ENCODE measurements at places on chromosomes 7 and 10. TPM values are rescaled to one million over a fixed set of nuclear protein-coding genes. Genes with fewer than 3 reads are reported as not detected.
A peak's percentile ranks its signal among the peaks of the same experiment; 100 is the strongest.

- DNase-seq, result no peak
Measured at GRCh38 chr10:34826857-34827766, 12.0 kb upstream of the PARD3 start.

GJD4 gene
- total RNA-seq, result not detected

- DNase-seq, result no peak
Measured at GRCh38 chr7:72467237-72467636, 55.1 kb upstream of the CALN1 start.

NYAP1 gene
- total RNA-seq, result 1.2 TPM

DNA sequence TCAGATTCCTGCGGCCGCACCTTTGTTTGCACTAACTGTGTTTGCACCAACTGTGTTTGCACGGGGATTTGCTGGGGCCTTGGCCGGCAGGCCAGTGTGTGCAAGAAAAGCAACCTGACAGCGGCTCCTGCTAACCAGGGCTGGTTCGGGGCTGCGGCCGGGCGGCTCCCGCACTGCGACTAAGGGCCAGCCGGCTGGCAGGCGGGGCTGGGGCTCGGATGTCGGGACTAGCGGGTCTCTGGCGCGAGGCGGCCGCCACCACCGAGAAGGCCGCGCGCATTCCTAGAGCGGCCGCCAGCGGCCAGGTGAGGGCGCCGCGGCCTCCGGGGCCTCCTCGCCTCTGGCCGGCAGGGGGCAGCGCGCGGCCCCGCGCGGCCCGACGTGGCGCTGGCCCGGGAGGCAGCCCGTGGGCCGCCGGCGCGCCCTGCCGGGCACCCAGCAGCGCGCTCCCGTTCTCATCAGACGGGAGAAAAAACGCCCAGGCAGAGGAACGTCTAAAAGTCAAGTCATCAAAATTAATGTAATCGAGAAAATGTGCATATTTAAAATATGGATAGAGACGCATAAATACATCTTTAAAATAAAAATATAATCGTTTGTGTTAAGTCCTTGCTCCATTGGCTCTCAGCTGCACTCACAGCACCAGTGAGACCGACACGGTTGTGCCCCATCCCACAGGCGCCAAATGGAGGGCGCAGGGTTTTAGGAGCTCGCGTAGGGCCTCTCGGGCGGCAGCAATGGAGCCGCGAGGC is 38.5 kb downstream of the ZNF777 start:
- peak; percentile 65 for DNase-seq

C7orf25 gene
- total RNA-seq, result 6.6 TPM

- no peak for DNase-seq
Measured at GRCh38 chr7:102985176-102985783, 72.5 kb downstream of the LRRC17 start.

DNA sequence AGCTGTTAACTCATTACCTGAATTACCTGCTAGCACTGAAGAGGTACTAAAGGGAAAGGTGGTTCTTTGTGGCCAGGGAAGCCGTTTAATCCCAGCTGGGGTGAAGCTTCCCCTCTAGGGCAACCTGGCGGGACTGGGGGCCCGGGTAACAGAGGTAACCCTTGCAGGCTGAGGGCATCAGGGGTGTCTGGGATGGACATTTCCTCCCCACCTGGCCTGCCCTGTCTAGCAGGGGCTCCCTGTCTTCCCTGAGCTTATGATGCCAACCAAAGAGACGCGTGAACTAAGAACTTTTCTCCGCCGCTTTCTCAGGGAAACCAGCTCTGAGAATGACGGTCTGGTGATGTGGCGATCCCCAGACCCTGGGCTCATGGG is 52.8 kb downstream of the UNC5B start:
- DNase-seq, result no peak

- no peak for DNase-seq
Measured at GRCh38 chr7:79217468-79217867, 236.0 kb downstream of the MAGI2 start.

DNA sequence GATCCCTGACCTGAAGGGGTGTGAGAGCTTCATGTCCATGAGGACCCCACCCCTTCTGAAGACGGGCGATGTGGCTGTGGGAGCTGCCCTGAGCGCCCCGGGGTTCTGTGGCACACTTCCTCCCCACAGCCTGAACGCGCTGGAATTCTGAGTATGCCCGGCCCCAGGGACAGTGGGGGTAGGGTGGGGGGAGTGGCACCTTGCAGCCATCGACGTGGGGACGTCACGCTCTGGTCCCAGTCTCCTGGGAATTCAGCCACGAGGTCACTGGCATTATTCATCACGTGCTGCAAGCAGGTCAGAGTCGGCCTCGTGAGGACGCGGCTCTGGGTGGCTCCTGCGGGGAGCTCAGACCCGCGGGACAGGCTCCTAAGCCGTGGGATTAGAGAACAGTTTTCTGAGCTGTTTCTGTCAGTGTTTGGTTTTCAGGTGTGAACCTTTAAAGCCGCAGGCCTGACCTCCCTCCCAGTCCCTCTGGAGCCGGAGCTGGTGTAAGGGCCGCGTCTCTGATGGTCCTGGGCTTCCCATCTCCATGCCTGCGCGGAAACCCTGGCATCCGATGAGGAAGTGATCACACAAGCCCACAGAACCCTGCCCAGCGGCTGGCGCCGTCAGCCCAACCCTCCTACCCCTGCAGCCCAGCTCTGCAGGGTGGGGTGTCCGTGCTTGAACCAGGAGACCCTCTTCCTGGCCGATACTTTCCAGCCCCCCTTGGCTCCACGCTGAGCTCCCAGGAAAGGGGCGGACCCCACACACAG is 16.1 kb downstream of the GPR146 start:
- DNase-seq, result no peak

DNA sequence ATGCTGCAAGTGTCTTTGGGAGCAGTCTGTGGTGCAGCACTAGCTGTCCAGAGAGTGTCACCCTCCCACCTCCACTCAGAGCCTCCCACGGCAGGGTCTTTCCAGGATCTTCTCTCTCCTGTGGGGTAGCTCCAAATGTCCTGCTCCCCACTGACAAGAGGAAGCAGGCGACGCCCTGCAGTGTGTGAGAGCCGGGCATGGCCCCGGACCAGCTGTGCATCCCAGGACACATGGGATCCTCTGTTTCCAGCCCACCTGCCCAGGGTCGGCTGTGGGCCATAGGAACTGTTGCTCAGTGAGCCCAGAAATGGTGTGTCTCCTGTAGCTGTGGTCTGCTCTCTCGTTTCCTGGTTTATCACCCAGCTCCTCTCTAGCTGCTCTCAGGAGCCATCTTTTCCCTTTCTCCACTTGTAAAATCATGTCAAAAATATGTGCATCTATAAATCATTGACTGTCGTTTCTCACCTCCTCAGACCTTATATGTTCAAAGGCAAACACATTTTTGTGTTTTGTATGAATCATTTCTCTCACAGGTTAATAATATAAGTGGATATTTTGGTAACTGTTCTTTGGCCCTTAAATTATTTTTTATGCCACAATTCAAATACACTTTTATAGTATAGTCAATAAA is 74.9 kb downstream of the VWC2 start:
- DNase-seq, result no peak

GRCh38 chr10:88042160-88043100 is 179.0 kb downstream of the PTEN start:
- no peak for DNase-seq

GRCh38 chr7:14236834-14237233 is 247.4 kb upstream of the ETV1 start:
- DNase-seq, result no peak

DNA sequence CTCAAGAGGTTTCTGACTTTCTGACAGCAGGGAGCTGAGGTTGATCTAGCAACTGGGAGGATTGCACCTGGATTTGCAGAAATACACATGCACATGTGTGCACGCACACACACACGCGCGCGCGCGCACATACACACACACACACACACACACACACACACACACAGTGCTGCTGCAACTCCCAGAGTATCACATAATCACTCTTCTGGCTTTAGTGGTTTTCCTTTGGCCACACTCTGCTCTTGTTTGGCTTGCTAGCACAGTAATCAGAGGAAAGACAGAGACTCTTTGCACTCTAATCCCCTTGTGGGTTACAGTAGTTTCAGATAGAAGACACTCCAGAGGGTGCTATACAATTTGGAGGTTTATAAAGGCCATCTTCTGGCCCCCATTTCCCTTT is 705.0 kb downstream of the AUTS2 start:
- DNase-seq, result no peak

AKR1C1 gene
- total RNA-seq, result 1,182 TPM

- no peak for DNase-seq
Measured at GRCh38 chr7:29063872-29064271, 82.5 kb downstream of the CPVL start.

GRCh38 chr10:36373424-36374096 is 731.5 kb upstream of the FZD8 start:
- DNase-seq, result no peak
